ENCODE measurements at places on chromosomes 4 and X.

DNA sequence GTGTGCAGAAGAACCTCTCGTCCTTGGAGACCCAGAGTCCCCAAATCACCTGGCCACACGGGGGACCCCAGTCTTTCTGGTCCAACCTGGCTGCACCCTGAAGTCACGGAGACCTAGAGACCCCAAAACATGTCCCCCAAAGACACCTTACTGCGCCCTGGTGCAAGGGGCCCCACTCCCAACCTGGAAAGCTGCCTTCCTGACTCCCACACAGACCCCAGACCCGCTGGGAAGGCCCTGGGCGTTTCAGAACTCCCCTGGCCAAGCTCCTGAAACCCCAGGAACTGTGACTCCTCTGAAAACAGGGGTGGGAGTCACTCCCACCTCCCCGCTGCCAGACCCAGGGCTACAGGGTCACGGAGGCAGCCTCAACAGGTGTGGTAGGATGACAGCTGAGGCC, 12.7 kb upstream of the SHOX start:
- no peak for DNase-seq

GRCh38 chr4:87118826-87119225, 101.6 kb downstream of the KLHL8 start:
- DNase-seq: no peak

DNA sequence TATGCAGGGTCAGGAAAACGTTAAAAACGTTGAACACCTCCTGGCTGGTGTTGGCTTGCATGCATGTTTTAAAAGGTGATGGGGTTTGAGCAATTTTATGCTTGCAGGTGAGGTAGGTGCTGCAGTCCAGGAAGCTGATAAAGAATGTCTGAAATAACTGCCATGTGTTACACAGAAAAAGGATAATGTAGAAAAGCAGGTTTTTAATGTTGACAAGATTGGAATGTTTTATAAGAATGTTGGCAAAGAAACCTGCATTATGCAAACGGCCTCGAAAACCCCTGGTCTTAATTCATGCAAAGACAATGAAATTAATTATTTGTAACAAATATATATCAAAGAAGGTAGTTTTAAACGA, 723.7 kb upstream of the AGA start:
- no peak for DNase-seq

- no peak for DNase-seq
Measured at GRCh38 chr4:72016011-72016410, 15.8 kb upstream of the NPFFR2 start.

GRCh38 chrX:141935645-141936044, 32.0 kb downstream of the MAGEC1 start:
- DNase-seq: no peak

DNA sequence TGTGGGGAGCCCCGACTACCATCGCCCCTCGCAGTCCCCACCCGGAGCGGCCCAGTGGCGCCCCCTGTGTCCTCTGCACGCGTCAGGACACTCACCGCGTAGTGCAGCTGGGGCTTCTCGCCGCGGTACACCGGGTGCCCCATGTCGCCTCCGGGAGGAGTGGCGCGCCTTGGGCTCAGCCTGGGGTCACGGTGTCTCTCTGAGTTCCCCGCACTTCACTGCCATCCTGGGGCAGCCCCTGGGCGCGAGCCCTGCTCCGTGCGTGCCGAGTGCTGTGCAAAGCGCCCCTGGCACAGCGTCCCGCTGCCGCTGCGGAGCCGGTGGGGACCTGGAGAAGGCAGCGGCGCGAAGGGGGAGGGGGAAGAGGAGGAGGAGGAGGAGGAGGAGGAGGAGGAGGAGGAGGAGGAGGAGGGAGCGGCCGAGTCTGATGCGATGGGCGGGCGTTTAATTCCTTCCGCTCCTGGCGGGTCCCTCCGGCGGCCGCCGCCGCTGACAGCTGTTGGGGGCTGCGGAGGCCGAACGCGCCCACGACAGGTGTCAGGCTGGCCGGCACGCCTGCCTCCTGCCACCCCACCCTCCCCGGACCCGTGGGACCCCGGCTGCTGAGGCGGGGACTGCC, 134.3 kb downstream of the AMELX start:
- no peak for DNase-seq

DNA sequence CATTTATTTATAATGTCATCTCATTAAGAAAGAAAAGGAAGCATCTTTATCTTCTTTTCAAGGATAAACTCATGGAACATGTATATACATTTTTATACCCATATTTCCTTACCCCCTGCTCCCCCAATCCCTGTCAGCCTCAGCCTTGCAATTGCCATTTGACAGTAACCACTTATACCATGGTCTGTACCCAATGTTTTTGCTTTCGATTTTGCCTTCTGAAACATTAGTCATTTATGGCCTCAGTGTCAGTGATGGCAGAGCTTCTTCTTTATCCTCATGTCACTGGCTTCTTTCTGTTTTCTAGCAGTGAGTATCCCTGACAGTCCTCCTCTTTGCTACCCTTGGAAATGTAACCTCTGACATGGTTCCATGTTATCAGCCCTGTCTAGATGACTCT, 228.4 kb downstream of the SPRY1 start:
- DNase-seq: no peak

- DNase-seq: no peak
Measured at GRCh38 chr4:53782458-53782845, 191.2 kb upstream of the LNX1 start.

DNA sequence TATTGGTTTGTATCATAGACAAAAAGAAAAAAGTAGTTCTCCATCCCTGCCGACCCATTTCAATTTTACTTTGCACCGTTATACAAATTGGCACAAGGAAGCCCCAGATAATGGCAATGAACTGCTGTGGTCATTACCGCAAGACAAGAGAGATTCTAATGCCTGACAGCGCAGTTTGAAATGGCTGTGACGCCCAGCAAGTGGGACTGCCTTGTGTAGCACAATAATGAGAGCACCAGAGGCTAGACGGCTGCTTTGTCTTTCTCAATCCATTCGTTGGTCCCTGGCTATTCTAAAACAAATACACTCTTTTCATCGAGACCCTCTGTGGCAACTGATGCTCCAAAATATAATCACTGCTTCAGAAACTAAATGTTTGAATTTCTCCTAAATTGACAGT, 192.4 kb upstream of the NEIL3 start:
- DNase-seq: no peak

DNA sequence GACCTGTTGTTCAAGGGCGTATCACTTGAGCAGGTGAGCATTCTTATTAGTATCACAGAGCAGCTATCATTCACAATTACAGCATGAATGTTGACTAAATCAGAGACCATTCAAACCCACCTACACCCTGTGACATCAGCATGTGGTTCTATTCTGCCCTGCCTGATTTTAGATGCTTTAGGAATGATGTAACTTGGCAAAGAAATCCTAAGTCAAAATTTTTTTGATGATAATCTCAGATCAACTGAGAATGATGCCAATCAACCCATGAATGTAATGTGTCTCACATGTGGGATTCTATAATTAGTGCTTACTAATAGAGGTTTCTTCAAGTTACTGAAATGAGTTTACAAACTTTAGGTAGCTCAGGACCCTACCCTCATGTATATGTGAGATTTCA, 13.4 kb upstream of the CHIC2 start:
- DNase-seq: no peak

- no peak for DNase-seq
Measured at GRCh38 chrX:112341598-112341997, 259.0 kb upstream of the TRPC5 start.

DNA sequence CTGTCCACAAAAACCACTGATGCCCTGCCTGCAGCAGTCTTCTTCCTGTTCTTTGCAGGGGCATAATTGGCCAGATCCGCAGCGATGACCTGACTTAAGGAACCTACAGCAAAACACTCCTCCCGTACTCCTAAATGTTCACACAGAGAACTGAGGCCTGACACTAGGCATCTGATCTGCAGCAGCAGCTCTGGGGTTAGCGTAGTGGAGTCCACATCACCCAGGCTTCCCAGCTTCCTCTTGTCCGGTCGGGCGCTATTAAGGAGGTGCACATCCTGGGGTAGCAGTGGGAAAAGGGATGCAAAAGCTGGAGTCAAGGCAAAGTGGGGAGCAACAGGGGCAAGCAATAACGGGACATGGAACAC, 758 bp downstream of the SCFD2 start:
- no peak for DNase-seq

DNA sequence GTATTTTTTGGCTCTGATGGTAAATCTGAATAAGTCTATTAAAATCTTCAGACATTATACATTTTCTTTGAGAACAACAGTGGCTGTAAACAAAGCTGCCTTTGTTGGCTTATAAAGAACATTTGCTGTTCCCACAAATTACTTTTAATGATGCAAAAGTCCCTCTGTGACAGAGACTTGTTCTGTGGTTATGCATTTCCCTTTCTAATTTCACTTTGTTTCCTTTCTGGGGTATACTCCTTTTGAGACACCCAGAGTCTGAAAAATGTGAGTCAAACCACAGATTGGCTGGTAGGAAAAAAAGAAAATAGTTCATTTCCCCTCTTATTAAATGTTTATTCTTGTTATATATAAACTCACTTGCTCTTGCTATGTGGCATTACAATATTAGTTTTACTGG, 402.4 kb downstream of the PACRGL start:
- DNase-seq: no peak

DNA sequence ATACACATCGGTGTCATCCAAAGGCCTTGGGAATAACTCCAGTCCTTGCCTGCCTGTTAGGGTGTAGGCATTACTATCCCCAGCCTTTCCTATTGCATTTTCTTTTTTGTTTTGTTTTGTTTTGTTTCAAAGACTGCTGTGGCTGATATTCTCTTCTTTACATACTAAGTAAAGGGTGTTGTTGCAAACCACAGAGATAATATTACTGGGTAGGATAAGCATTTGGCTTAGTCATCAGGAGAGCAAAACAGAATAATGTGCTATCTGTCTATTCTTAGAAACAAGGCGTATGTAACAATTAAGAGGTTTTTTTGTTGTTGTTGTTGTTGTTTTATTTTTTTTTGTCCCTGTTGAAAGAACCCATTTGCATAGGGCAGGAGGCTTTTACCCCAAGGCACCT, 41.8 kb downstream of the UGT2B28 start:
- no peak for DNase-seq

DNA sequence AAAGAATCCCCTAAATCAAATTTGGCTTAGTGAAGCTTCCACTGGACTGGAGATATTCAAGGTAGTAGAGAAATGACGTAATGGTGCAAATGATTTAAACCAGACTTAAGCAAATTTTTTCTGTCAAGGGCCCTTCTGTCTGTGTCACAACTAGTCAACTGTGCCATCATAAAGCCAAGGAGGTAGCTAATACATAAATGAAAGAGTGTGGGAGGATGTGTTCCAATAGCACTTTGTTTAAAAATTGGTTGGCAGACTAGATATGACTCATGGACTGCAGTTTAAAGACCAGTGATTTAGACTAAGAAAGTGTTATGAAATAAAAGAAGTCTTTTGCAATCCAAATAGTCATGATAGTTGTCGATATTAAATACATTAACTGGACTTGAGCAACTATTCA, 24.3 kb upstream of the TEX13C start:
- DNase-seq: no peak

GRCh38 chrX:151384807-151385206, 12.2 kb upstream of the VMA21 start:
- no peak for DNase-seq

DNA sequence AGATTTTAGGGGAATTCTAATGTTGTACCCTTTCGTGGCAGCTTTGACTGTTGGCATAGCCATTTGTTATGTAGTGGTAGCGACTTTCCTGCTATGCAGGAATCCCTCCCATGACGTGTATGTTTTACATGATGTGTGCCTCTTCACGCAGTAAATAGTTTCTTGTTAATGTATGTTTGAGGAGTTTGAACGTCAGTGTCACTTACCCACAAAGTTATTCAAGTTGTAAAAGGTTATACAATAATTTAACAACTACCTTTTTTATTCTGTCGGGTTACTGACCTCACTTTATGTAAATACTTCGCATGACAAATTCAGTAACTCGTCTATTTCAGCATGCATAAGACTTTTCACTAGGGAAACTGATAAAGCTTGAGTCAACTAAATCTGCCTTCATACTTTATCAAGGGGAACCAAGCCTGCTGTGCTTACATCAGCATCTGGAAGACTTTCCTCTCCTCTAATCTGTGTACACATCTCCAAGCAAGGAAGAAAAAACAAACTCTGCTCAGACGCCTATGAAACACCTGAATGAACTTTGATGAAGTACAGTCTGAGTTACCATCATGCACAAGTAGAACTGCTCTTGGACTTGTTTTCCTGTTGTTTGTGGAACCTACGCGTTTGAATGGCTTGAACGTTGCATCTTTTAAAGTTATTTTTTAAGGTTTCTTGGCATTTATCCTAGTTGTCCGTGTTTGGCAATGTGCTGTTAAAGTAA, 61.2 kb downstream of the SLC9A6 start:
- no peak for DNase-seq

DNA sequence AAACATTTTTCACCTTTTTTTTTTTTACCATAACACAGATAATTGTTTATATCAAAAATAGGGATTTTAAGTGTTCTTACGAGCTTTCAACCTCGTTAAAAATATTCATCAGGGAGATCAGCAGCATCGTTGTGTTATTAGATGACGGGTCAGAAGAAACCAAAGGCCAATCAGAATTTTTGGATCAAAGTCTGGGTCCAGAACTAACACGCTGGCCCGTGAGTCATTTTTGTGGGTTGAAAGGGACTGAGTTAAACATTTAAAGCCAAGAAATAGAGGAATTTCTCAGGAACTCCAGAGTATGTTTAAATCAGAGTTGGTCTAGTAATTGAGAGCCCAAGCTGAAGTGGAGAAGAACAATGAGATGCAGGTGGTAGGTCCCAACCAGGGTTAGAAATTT, 170.8 kb downstream of the TLL1 start:
- DNase-seq: no peak

DNA sequence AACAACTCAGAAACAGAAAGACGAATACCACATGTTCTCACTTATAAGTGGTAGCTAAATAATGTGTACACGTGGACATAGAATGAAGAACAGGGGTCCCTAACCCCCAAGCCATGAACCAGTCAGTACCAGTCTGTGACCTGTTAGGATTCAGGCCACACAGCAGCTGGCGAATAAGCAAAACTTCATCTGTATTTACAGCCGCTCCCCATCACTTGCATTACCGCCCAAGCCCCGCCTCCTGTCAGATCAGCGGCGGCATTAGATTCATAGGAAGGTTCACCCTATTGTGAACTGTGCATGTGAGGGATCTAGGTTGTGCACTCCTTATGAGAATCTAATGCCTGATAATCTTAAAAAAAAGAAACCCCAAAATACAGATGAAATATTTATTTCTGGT, 1128.7 kb downstream of the NLGN4X start:
- no peak for DNase-seq

DNA sequence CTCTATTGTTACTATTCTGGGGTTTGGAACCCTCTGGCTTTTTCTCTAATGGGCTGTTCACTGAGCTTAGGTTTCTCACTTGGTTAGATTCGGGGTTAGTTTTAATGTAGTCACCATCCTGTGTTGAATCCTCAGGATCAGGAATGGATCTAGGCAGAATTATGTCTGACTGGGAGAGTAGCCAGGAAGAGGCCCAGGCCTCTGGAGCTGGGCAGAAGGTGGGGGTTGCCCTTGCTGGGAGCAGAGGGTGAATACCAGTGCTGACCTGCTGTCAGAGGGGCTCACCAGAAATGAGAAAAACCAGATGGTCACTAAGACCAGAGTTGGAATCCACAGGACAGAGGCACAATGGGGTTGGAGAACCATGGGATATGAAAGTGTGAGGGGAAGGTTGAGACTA, 126.6 kb upstream of the SLC4A4 start:
- DNase-seq: no peak
